MG63 (cell line): ENCODE measurements at places on chromosomes 2 and 18.
A peak's percentile ranks its signal among the peaks of the same experiment; 100 is the strongest.

DNA sequence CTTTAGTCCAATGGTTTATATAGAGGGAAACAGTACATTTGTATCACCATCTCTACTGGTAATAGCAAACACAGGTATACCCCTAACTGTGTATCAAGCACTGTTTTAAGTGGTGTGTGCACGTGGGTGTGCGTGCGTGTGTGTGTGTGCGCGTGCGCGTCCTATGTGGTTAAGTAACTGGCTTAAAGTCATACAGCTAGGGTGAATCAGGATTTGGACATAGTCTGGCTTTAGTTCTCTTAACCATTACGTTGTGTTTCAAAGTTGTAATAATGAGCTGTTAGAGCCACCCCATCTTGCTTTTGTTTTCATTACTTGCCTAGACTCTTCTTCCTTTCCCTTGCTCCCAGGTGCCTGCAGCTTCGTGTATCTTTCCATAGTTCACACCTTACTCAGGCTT, 2.1 kb downstream of the HADHB start:
- peak; percentile 80 for DNase-seq

GRCh38 chr18:28786926-28787325, 610.0 kb upstream of the CDH2 start:
- DNase-seq: no peak

DNA sequence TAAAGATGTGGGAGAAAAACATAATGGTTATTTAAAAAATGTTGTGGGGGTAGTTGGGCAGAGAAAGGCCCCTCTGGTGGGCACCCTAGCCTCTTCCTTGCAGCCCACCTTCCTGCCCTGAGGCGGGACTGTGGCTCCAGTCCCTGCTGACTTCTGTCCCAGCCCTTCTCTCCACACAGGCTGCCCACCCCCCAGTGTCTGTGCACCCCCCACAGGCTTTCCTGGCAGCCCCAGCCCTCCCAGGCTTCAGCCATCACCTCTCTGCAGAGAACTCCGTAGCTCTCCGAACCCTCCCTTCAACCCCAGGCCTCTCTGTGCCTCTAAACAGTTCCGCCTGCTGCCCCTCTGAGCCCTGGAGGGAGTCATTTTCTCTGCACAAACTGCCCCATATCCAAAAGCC, 75.4 kb downstream of the DYSF start:
- no peak for DNase-seq

DNA sequence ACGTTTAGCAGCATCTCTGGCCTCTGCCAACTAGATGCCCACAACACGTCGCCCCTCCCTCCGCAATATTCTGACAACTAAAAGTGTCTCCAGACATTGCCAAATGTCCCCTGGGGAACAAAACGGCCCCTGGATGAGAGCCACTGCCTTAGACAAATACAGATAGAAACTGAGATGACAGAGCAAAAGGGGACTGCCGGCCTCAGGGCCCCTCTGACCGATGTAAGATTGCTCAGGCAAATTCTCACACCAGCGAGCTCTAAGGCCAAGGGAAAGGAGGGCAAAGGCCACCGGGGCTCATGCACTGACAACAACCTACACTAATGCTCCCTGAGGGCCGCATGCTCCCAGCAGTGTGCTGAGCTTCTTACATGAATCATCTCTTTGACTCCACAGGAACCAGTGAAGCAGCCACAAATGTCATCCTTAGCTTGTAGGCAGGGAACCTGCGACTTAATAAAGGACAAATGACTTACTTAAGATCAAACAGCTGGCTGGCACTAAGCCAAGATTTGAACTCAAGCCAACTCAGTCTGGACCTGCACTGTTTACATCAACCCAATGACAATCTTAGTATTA, 228.5 kb downstream of the TTC32 start:
- DNase-seq: peak; percentile 34

DNA sequence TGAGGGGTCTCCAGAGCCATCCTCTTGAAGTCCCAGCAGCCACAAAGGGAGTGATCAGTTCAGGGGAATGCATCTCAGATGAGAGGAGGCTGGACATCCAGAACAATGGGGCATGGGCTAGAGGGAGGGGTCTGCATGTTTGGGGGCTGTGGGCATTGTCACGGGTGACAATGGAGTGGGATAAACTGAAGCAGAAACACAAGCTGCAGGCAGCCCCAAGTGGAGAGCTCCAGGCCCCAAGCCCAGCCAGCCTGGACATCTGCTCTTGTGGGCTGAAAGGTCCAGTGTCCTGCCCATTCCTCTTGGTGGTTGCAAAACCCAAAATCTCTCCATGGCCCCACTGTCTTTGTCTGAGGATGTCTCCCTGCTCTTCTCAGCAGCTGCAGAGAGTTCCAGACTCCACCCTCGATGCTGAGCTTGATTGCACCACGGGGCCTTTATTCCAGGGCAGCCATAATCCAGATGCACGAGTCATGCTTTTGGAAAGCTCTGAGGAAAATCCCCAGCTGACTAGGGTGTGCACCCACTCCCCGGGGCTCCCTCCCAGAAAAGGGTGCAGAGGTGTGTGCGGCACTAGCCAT, 149.4 kb downstream of the TNS1 start:
- peak; percentile 47 for DNase-seq

DNA sequence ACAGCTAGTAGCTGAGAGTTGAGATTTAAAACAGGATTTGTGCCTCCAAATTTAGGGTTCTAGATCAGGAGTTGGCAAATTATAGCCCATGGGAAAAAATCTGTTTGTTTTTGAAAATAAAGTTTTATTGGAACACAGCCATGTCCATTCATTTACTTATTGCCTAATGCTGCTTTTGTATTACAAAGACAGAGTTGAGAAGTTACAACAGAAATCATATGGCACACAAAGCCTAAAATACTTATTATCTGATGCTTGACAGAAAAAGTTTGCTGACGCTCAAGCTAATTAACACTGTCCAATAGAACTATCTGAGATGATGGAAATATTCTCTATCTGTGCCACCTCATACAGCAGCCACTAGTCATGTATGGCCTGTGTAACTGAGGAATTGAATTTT, 229.1 kb upstream of the RASGRP3 start:
- no peak for DNase-seq

DNA sequence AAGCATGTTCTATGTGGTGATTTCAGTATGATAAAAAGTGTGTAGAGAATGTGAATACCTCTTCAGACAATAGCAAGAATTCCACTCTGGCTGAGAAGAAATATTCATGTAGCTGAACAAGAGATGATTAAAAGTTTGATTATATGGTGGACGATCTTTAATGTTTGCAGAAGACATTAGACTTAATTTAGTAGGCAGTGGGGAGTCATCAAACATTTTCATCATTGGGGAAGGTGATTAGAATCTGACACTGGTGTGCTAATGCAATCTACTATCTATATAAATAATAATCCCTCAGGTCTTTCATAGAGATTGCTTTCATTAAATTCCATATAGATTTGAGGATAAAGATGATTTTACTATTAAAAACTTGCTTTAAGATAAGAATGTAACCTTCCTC, 761.0 kb downstream of the SOCS6 start:
- no peak for DNase-seq

DNA sequence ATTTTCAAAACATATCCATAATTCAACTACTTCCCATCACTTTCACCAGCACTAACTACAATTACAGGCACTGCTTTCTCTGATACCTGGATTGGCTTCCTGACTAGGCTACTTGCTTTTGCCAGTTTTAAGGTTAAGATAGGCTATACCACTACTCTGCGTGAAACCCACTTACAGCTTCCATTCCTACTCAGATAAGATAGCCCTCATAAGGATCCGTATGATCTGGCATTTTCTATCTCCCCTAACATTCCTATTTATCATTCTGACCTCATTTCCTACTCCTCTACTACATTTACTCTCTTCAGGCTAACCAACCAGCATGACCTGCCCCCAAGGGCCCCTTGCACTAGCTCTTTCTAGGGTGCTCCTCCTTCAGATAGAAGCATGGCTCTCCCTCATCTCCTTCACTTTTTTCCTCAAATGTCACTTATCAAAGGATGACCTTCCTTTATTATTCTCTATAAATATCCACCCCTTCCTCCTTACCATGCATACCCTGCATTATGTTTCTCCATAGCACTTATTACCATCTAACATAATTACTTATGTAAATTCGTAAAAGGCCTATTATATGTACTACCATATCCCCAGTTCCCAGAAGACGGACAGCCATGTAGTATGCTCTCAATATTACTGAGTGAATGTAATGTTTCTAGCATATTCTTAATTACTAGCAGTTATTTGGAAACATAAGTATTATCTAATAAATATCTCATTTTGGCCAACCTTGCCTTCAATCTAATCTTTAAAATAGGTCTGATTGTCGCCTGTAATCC, 4.4 kb downstream of the TIA1 start:
- no peak for DNase-seq

GRCh38 chr2:109638795-109639194, 24.6 kb downstream of the SOWAHC start:
- peak; percentile 18 for DNase-seq

- DNase-seq: no peak
These were observed 41.4 kb downstream of the FOSL2 start for GRCh38 chr2:28433935-28434599.

DNA sequence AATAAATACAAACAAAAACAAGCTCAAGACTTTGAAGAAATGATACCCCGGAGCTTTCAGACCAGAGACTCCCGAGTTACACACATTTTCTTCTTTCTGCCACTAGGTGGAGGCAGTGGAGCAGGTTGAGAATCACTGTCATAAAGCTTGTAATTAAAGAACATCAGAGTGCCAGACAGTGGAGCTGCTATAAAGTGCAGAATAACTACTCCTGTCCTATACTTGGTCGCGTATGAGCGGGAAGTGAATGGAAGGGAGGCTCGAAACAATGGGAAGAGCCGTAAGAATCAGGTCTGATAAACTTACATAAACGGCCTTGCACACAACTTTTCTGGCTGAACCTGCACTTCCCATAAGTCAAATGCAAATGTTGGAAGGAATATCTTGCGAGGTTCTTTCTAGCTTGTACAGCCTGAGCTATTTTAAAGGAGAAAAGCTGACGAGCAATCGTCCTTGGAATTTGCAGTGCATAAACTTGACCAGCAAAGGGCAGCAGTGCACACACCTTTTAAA, 189.0 kb downstream of the RPIA start:
- DNase-seq: peak; percentile 15

DNA sequence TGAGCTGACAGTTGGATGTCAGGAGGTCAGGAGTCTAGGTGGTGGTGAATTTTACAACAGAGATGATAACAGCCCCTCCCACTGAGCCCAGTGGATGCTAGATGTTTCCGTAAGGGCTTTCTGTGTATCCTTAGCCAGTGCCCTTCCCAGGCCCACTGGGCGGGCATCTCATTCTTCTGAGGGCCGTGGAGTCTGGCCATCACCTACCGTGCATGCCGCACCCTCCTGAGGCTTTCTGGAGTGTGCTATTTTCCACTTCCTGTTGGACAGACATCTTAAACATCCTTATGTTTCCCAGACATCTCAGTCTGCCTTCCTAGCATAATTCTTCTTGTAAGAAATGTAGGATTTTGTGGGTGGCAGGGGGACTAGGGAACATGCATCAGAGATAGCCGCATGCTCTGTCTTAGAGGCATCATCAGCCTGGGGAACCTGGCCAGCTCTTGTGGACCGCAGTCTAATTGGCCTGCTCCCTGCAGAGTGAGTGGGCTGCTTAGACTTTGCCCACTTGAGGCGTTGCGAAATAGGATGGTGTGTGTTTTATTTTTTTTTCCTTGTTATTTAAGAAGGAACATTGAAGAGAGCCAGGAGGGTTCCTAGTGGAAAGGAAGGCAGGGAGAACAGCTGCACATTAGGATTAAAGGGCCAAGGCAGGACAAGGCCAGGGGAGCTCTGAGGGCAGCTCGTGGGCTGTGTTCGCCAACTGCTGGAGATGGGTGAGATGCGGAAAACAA, 135.8 kb downstream of the SH3RF3 start:
- peak; percentile 68 for DNase-seq

GRCh38 chr2:217868265-217868892, 134.4 kb downstream of the TNS1 start:
- DNase-seq: no peak

DNA sequence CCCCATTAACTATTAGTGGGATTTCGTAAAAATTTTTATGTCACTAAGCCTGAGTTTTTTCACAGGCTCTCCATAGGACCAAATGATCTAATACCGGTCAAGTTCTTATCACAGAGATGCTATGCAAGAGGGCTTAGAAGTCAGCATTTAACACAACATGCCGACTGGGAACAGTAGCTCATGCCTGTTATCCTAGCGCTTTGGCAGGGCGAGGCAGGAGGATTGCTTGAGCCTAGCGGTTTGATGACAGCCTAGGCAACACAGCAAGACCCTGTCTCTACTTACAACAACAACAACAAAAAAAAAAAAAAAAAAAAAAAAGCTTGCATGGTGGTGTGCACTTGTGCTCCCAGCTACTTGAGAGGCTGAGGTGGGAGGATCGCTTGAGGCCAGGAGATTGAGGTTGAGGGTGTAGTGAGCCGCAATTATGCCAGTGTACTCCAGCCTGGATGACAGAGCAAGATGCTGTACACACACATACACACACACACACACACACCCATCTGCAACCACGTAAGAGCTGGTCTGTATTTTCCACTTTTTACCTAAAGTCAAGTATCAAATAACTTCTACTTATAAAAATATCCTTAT, 67.6 kb upstream of the FAM124B start:
- no peak for DNase-seq

GRCh38 chr2:229342376-229342775, 71.3 kb upstream of the PID1 start:
- DNase-seq: peak; percentile 47

GRCh38 chr2:6866275-6866671, 566 bp upstream of the CMPK2 start:
- DNase-seq: peak; percentile 43

DNA sequence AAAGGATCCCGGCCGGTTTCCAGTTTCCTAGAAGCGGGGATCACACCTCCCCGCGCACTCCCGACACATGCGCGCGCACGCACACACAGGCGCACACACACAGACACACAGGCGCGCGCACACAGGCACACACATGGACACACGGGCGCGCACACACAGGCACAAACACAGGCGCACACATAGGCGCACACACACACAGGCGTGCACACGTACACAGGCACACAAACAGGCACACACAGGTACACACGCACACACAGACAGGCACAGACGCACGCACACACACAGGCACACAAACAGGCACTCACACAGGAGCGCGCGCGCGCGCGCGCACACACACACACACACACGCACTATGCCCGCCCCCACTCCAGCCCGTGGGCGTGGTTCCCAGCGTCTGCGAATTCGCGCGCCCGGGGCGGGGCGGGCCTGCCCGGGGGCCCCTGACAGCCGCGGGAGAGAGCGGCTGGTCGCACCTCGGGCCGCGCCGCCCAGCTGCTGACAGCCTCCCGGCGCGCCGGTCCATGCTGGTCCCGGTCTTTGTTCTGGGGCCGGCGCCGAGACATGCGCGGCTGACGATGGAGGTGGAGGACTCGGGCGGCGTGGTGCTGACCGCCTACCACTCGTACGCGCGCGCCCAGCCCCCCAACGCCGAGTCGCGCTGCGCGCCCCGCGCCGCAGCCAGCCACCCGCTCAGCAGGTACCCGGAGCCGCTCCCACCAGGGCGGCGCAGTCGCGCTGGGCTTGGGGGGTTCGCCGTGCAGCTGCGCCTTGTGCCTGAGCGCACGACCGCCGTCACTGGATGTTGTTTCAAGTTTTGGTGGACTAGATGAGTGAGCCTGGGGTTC, at the start of gene ARHGAP28:
Gene ARHGAP28, plus strand, starts transcription at position 470 of the 845 bp plus-strand sequence. Its CDS starts 106 bp downstream, at position 576.
- peak; percentile 80 for DNase-seq
